SIG-M5 (cell line): ENCODE measurements at places on chromosomes 5 and 9.
A peak's percentile ranks its signal among the peaks of the same experiment; 100 is the strongest.

- no peak for DNase-seq
Measured at GRCh38 chr5:181221792-181222629, 1.1 kb upstream of the TRIM41 start.

DNA sequence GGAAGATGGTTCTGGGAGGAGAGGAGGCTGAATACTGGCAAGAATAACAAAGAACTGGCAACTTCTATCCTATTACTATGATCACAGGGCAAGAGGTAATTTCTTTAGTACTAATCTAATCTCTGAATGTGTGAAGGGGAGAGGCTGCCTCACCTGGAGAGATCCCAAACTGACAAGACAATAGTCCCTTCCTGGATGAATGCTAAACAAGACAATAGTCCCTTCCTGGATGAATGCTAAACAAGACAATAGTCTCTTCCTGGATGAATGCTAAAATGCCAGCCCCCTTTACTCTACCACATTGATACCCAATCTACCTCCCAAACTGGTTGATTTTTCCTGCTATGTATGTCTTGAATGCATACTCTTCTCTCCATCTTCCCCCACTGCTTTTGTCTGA lies 145.2 kb downstream of the SIL1 start:
- no peak for DNase-seq

DNA sequence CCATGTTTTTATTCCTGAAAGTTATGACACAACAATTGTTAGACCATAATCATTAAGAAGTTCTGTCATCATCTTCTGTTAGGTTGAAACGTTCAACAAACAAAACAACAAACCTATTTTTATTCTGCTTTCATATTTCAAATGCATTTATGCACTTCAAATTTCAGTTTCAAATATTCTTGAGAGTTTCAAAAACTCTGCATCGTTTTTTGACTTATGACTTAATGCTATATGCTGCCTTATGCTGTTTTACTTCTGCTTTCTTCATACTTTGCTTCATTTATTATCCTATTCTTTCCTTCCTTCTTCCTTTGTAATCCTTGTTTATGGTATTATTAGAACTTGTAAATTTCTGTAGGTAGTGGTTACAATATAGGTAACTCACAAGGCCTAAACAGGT lies 95.0 kb downstream of the PCSK1 start:
- no peak for DNase-seq

- DNase-seq: no peak
Measured at GRCh38 chr9:82331079-82331478, 342.5 kb downstream of the SPATA31D1 start.

- DNase-seq: no peak
Measured at GRCh38 chr5:61311836-61312808, 19.9 kb upstream of the ZSWIM6 start.

DNA sequence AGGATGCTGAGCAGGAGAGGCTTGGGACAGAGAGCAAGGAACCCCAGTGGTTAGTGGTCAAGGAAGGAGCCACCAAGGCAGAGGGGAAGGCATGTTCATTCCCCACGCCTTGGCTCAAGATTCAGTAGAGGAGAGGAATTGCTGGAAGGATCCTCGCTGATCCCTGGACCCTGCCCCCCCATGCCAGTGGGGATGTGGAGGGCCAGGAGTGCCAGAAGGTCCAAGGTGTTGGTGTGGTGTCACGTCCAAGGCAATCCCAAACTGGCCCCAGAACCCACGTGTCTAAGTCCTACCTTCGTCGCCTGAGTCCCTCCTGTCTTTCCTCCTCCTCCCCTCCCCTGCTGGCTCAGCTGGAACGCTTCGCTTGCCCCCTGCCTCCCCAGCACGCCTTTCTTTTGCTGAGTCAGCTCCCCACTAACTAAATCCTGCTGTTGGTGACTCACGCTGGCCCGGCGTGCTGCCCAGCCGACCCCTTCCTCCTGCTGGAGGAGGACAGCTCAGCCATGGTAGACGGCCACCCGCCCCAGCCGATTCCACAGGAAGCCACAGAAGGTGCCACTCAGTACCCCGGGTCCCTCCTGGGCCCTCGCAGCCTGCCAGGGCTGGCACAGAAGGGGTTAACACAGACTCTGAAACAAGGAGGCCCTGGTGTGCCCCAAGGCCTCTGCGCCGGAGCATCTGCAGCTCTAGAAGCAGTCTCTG lies 37.6 kb upstream of the ORM1 start:
- DNase-seq: no peak

DNA sequence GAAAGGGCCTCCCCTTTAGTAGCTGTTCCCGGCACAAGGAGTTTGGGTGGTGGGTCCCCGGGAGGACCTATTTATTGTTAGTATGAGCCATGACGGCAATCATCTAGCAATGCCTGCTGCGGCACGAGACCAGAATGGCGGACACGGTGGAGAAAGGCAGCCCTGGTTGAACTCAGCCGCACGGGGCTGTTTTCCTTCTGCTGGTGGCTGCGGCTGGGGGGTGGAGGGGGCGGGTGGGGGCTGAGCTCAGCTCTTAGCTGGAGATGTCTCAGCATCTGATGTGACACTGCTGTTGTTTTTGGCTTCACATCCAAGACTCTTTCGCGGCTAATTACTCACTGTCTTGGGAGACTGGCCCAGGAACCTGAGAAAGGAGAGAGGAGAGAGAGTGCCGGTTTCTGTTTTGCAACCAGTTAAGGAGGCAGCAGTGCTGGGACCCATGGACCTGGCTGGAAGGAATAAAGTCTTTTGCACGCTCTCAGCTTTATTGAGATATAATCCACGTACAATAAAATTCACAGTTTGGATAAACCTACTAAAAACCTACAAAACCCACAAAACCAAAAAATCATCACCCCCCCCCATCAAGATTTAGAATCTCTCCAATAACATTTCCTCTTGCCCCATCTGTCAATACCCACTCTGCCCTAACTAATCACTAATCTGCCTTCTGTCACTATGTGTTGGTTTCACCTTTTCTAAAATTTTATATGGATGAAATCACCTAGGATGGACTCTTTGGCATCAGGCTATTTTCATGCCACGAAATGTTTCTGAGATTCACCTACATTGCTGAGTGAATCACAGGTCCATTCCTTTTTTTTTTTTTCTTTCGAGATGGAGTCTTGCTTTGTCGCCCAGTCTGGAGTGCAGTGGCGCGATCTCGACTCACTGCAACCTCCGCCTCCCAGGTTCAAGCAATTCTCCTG lies 81.8 kb upstream of the NEURL1B start:
- DNase-seq: no peak

- DNase-seq: no peak
Measured at GRCh38 chr5:58755397-58755796, 172.5 kb downstream of the RAB3C start.

DNA sequence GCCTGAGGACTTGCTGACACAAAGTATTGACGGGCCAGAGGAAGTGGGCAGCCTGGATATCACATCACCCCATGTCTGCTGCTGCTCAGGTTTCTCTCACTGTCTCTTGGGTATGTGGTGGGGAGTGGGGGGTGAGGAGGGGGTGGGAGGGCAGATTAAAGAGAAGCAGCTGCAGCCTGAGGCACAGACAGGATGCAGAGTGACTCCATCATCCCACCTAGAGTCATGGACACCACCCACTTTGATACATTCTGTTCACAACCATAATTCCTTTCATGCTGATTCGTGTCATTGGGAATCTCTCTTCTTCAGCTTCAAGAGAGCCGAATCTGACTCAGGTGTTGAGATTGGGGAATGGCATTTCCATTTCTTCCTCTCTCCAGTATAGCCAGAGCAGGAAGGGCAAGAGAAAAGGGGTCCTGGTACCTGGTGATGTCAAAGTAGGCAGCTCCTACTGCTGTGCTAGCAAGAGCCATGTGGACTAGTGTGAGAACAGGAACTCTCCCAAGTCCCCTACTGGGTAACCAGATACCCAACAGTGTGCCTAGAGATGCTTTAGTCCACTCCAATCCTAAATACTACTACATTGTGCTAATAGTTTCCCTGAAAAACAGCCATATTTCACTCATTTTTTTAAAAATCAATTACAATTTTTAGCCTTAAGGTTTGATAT lies 22.4 kb downstream of the GRAMD2B start:
- DNase-seq: no peak

DNA sequence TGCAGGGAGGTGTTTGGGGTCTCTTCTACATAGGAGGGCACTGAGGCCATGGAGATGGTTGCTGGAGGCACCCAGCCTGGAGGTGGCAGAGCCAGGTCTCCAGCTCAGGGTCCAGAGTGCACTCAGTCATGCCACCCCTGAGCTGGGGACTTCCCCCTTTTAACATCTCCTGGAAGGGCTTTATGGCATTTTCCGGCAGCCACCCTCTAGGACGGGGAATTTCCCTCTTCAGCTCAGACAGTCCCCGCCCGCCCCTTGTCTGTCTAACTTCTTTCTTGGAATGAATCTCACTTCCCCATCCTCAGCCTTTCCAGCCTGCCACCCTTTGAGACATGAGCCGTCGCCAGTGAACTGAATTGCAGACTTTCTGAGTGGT lies 49.9 kb downstream of the COL15A1 start:
- DNase-seq: peak; percentile 1

GRCh38 chr5:151258201-151258611 lies 5.2 kb downstream of the GM2A start:
- no peak for DNase-seq

DNA sequence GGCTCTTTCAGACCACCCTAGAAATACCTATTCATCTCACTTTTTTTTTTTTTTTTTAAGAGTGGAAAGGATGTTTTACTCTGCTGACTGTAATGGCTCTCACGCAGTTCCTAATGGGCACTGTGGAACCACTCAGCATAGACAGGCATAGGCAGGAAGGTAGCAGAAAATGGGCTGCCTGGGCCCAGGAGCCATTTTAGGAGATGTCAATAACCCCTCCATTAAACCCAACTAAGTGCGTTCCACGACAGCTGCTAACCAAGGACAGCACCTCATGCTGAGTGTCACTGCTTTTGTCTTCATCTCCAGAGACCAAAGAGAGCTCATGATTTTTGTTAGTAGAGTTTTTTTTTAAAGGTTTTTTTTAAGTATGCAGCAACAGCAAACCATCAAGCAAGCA lies 15.3 kb downstream of the MAP1B start:
- DNase-seq: no peak

DNA sequence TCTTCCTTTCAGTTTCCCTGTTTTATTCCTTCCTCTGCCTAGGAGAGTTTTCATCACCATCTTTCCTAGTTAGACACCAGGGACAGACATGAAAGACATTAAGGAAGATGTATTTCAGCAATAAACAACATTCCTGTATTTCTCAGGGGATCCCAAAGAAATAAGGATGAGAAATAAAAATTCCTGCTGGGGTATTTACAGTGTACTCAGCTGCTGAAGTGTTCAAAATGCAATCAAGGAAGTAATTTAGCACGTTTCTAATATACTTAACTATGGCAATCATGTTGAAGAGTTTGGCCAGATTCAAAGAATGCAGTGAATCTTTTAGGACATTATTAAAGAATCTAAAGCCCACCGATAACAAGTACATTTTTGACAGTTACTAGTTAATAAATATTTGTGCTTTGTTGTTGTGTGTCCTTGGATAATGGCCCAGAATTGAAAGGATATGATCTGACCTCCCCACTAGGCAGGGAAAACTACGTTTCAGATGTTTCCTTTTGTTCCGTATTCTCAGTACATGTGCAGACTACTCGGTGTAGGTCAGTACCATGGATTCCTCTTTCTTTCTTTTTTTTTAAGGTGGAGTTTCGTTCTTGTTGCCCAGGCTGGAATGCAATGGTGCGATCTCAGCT lies 46.8 kb downstream of the INIP start:
- DNase-seq: no peak

- no peak for DNase-seq
Measured at GRCh38 chr9:110124439-110124838, 83.5 kb downstream of the C9orf152 start.

- no peak for DNase-seq
Measured at GRCh38 chr9:4297786-4298254, 2.0 kb downstream of the GLIS3 start.

DNA sequence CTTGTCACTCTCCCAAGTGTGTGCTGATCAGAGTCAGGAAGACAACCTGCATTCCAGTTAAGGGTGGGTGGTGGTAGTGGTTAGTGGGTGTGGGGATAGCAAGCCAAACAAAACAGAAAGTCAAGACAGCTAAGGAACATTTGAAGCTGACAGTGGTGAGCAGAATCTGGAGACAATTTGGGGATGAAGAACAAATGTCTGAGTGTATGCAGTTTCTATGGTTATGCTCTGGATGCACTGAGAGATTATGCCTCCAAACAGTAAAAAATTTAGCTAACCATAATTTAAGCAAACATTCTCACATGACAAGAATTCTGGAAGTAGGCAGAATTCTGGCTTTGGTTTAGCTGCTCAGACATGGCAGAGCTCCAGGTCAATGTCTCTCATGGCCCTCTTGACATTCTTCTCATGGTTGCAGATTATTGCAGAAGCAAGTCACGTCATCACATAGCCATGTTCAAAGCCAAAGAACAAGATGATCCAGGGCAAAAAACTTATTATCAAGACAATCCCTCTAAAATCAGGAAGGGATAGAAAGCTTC lies 148.7 kb downstream of the LURAP1L start:
- no peak for DNase-seq

- no peak for DNase-seq
Measured at GRCh38 chr9:17322882-17323864, 188.3 kb downstream of the CNTLN start.

- DNase-seq: no peak
Measured at GRCh38 chr5:54454602-54455001, 897 bp upstream of the HSPB3 start.

DNA sequence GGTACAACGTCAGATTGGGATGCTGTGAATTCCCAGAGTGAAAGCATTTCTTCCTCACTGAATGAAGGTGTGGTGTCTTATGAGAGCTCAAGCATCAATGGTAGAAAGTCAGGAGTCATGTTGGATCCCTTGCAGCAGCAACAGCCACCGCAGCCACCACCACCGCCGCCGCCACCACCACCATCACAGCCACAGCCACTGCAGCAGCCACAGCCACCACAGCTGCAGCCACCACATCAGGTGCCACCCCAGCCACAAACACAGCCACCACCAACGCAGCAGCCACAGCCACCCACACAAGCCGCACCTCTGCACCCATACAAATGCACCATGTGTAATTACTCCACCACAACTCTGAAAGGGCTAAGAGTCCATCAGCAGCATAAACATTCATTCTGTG lies 62.4 kb downstream of the ZNF462 start:
- DNase-seq: no peak

GRCh38 chr9:87871425-87872078 lies 11.1 kb upstream of the SPATA31E1 start:
- no peak for DNase-seq

GRCh38 chr5:127936439-127936972 lies 147.1 kb upstream of the SLC12A2 start:
- DNase-seq: no peak

GRCh38 chr5:9358961-9359685 lies 186.8 kb downstream of the SEMA5A start:
- DNase-seq: no peak

DNA sequence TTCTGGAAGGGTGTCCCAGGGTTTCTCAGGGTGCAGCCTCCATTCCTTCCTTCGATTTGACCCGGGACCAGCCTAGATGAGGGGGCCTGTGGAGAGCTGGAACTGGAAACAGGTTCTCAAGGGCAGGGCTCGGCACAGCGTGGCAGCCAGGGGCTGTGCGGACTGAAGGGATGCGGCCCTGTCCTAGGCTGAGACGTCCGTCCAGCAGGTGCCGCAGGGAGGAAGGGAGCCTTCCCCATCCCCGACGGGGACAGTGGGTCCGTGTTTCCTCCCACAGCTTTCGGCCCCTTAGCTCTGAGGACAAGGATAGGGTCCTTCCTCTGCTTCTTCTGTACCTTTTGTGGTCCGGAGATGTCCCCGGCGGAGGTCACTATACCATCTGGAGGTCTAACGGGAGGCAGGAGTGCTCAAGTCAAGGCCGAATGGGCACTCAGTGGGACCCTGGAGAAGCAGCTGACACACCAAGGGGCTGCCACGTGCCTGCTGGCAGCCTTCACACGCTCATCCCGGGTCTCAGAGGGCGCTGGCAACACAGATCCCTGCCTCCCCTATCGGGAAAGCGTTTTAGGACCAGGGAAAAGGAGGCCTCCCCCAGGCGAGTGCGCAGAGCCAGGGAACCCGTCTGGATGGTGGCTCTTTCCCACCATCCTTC lies 49.9 kb downstream of the USP20 start:
- DNase-seq: no peak
